Stimulated activated CD4-positive, alpha-beta T cell treated with anti-CD3 and anti-CD28 coated beads, Interleukin-4, amount 100 ng/mL, for 24 hours (primary cell): ENCODE measurements at places on chromosomes 7 and 10.

DNA sequence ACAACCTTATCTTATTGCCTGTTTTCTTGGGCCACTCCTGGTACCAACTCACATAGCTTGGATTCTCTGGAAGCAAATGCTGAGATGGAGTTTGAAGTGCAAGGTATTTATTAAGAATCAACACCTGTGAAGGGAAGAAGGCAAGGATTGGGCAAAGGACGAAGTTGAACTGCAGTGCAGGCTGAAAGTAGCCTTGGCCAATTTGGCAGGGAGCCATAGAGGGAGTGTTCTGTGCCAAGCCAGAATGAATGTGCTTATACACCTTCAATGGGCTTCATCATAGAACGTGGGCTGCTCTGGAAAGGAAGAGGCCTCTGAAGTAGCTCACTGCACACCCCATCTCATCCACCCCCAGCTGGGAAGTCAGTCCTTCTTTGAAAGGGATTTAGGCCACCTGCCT lies 79.8 kb upstream of the IFRD1 start:
- DNase-seq = no peak

- no peak for DNase-seq
These were observed 14.0 kb downstream of the AKR1B1 start for GRCh38 chr7:134444961-134445315.

DNA sequence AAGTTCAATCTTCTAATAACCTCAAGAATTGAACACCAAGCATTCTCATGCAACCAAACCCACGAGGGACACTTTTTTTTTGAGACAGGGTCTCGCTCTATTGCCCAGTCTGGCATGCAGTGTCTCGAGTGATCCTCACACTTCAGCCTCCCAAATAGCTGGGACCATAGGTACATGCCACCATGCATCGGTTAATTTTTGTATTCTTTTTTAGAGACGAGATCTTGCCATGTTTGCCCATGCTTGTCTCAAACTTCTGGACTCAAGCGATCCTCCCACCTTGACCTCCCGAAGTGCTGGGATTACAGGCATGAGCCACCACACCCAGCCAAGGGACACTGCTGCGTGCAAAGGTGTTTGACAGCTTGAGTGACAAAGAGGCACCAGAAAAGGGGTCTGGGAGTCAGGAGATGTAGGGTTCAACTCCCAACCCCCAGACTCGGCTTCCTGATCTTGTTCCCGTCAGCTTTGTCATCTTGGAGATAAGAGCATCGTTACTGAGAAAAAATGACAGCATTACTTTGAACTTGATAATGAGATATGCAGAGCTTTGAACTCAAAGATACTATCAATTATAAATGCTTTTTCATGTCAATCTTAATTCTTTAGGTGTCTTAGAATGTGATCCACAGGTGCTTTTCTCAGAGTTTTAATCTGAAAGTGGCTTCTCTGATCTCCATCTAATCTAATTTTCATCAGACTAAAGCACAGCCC lies 1.6 kb upstream of the CYTH3 start:
- DNase-seq = no peak

DNA sequence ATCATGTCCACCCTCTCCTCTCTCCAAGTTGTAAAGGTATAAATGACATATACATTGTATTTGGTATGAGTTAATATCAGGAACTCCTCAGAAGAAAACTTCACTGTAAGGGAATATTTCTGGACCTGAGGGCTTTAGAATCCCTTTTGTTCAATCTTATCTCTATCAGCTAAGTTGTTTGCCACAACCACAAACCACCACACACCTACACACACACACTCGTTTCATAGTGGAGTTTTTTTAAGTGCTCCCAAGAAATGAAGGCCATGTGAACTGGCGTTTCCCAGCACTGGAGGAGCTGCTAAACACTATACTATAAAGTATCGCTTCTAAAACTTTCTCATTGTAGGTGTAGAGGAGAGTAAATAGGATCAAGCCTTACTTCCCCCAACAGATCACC lies 64.8 kb upstream of the GHITM start:
- no peak for DNase-seq

- no peak for DNase-seq
These were observed 45.5 kb upstream of the CHST15 start for GRCh38 chr10:124138883-124139348.

- peak; percentile 68 for DNase-seq
These were observed 37.8 kb upstream of the PSAP start for GRCh38 chr10:71888623-71889387.

DNA sequence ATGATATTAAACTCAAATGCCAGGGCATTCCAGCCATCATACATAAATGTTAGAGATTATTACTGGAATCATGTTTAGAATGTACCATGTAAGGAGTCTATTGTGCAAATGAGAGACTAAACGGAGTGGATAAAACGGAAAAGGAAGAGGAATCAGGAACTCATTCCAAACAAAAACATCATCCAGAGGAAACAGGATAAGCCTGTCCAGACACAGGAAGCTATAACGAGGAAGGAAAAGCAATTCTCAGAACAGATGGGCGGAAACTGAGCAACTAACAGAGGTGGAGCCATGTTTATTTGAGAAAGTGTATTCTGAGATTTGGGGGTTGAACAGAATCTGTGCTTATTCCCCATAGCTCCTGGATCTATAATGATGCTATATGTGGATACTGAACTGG lies 52.3 kb upstream of the TRIM24 start:
- DNase-seq = no peak

- no peak for DNase-seq
These were observed 3.3 kb upstream of the NPTX2 start for GRCh38 chr7:98613601-98614425.

GRCh38 chr10:100725869-100726426 lies 19.4 kb upstream of the PAX2 start:
- DNase-seq = no peak

DNA sequence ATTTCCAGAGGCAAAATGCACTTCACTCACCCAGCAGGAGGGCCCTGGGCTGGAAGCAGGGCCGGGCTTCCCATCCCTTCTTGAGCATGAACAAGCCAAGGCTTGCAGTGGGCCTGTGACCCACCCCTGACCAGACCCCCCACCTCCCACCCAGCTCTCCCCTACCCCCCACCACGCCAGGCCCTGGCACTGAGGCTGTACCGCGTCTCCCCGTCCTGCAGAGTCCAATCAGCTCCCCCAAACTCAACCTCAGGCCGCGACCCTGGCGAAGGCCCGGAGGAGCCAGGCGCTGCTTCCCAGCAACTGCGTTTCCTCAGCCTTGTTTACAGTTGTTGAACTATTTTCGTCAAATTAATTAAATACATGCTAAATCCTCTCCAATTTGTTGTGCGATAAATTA lies 16.9 kb upstream of the MYL10 start:
- no peak for DNase-seq

DNA sequence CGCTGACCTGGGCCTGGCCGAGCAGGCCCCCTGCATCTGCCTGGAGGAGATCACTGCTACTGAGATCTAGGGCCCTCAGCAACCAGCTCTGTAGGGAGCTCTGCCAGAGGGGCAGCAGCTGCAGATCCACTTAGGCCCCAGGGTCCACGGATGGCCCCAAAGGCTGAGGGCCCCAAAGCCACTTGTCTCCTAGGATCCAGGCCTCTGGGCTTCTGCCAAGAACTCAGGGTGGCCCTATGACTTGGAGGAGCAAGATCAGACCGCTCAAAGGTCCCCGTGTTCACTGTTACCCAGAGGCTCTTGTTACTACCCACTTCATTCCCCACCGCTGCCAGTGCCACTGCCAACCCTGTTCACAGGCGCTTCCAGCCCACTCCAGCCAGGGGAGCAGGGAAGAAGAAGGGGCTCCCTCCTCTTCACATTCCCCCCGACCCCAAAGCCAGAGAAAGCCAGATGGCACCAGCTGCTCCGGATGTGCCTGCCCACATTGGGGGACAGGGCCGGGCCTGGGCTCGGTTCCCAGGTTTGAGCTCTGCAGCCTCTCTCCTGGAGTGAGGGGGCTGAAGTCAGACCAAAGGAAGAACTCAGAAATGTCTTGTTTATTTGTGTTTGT lies 7.6 kb downstream of the LZTS2 start:
- DNase-seq = no peak

DNA sequence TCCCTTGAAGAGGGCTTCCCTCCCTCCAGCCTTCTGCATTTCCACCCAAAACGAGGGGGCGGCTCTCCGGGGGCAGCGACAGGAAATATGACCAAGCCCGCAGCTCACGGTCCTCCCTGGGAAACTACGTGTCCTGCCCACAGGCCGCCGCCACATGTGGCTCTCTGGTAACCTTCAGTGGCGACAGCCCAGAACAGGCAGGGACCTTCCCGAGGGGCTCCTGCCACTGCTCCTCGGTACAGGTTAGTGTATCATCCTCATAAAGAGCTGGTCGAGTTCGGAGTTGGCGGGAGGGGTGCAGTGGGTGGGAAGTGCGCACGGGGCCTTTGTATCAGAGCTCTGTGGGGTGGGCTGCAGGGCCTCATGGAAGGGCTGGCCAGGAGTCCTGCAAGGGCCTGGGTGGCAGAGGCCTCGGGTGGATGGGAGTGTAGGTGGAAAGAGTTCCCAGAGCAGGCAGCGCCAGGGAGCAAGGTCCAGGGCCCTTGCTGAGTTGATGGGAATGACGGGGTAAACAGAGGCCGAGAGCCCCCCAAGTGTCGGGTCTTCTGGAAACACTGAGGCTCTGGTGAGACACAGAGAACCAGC lies 66.0 kb downstream of the TCERG1L start:
- no peak for DNase-seq

GRCh38 chr7:66913118-66914037 lies 7.6 kb upstream of the TMEM248 start:
- no peak for DNase-seq

DNA sequence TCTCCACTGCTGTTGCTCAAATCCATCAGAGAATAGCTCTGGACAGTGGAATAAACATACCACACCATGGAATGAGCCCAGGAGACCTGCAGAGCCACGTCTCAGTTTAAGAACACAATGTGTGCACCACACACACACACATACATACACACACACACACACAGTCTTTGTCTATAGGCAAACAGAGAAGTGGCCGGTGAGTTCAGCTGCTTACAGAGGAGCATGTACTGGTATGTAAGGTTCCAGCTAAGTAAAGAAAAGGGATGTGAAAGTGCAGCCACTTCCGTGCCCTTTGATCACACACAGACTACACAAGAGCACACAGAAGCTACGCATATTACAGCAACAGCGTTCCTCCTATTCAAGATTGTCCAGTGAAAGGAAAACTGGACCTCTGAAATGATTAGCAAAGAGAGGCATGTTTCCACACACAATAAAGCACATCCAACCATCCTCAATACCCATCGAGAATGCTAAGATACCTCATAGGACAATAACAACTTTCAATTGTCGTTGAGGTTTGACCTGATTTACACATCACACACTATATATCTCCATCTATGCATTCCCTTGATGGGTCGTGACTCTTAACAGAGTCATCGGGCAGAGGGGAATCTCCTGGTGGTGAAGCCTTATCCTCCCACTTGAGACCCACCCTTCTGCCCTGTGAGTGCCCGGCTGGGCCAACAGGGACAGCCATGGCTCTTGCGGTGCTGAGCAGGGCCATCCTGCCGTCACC lies 23.6 kb downstream of the SLC35B4 start:
- DNase-seq = no peak

DNA sequence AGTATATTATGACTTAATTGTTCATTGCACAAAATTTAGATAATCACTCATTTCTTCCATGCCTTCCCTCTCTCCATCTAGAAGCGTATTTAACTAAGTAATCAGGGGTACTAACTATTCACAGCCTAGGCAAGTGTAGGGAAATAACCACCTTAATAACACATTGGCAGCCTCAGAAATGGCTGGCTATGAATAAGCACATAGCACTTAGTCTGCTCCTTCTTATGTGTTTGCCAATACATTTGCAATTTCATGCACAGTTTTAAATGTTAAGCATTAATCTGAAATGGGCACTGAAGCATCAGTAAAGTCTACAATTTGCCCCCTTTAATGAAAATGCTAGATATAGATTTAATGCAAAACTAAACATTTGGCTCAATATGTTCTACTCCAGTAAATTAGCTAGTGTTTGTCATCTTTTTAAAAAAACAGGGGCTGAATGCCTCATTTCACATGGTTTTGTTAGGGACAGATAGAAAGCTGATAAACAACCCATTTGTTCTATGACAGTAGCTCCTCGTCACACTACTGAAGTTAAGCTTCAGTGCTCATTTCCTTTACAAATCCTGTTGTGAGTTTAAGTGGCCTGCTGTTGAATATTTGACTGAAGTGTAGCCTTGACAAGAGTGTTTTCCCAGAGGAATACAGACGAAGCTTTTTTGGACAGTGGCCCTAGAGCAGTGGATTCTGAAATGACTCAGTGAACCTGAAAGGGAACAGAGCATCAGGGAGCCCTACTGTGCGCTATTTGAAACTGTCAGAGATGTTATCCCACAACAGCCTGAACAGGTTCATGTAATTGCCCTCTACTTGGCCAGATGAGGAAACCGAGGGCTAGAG lies 30.5 kb downstream of the HHEX start:
- no peak for DNase-seq

- DNase-seq = no peak
These were observed 44.0 kb downstream of the NRP1 start for GRCh38 chr10:33290321-33291052.

GRCh38 chr10:131034451-131034850 lies 277.1 kb downstream of the TCERG1L start:
- DNase-seq = no peak

DNA sequence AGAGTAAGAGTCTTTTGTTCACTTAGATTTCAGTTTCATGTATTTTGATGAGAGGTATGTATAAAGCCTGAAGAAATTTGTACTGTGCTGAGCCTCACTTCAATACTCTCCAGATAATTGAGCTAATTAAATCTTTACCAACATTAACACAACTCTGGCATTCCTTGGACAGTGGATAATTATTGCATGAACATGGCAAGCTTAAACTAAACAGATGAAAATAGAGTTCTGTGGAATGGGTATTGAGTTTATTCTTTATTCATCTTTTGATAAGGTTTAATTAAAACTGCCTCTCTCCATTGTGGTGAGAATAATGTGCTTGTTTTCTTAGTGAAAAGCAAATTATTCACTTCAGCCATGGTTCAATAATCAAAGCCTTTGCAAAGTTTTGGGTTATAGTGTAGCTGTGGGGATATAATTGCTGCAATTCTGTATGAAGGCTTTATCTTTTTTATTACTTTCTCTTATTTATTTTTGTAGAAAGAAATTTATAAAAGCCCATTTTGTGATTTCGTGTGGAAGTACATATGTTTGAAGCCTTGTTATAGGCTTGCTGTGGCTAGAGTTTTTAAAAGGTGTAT lies 126.4 kb upstream of the FZD1 start:
- no peak for DNase-seq
